ENCODE measurements at places on chromosomes 4 and X.

GRCh38 chrX:28550331-28550872, 36.8 kb upstream of the IL1RAPL1 start:
- no peak for DNase-seq

GRCh38 chr4:2940267-2941137, 22.7 kb downstream of the NOP14 start:
- DNase-seq: no peak

DNA sequence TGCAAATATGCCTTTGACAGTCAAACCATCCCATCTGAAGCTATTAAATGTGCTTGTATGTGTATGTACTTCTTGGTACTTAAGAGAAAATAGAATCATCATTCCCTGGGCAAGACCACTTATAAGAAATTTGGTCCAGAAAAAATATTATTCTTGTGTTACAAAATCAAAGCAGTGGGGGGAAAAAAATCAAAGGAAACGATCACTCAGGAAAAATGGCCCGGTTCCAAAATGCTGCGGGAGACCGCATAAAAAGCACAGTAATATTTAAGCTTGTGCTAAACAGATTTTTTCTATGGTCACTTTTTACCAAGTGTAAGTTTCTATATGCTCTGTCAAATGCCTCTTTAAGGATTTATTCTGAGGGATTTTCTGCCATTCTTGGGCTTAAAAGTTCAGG, 36.1 kb downstream of the RAI2 start:
- DNase-seq: no peak

GRCh38 chr4:185754961-185755360, 57.0 kb downstream of the SORBS2 start:
- no peak for DNase-seq

- DNase-seq: no peak
These were observed 188.1 kb downstream of the PAPSS1 start for GRCh38 chr4:107531927-107532326.

DNA sequence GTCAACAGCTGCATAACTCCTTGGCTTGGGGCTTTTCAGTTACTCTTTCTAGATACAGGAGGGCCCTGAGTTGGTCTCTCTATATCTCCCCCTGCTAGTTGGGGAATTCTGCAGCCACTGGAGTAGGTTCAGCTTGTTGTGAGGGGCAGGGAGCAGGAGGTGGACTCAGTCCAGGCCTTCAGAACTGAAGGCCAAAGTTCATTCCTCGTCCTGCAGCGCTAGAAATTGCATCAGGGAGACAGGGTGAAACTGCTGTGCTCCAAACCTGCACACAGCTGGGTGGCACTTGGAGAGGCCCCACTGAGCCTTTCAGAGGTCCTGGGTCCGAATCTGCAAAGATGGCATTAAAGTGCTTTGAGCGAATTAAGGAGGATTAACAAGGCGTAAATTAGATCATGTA, 24.9 kb upstream of the TRIM60 start:
- no peak for DNase-seq

DNA sequence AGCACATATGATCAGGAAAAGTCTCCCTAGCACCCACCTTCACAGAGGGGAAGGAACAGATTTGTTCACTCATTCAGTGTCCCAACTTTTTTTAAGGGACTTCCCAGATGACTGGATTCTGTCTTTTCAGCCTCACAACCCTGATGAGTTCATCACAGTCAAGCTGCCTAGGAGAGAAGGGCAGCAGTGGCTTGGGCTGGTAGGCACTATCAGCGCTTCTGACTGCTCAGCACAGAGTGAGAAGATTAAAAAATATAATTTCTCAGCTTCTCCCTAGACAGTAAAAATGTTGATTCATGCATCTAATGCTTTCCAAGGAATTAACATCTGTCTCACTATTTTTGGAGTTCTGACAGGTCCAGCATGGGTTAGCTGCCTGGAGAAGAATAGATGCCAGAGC, 328.2 kb downstream of the DTHD1 start:
- DNase-seq: no peak

DNA sequence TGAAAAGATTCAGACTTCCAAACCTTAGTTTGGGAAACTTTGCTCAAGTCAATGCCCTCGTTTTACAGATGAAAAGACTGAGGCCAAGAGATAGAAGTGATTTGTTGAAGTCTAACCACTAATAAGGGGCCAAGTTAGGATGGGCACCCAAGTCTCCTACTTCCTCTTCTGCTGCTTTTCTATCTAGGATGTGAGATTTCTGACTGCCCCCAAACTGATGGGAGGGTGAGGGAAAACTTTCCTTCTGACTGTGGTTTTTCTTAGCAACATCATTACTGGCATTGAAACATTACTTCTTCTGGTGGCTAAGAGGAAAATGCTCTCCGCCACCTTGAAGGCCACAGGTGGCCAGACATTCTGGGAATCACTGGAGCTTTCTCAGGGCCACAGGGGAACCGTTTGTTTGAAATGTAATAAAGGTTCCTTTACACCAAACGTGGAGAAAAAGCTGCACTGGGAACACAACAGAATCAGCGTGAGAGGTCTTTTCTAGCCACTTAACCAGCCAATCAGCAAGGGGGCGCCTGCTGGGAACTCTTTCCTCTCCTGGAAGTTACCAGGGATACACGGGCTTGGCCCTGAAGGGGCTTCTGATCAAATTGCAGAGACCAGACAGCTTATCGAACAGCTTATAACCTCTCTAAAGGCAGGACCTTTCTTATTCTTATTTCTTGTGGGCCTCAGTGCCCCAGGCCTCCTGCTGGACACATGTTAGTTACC, 115.9 kb upstream of the TEX13D start:
- no peak for DNase-seq

- DNase-seq: no peak
These were observed 50.0 kb downstream of the FGFBP1 start for GRCh38 chr4:15888515-15888914.

- no peak for DNase-seq
These were observed 197.6 kb downstream of the BCOR start for GRCh38 chrX:39899856-39900776.

- no peak for DNase-seq
These were observed 4.2 kb downstream of the STBD1 start for GRCh38 chr4:76310683-76311082.

GRCh38 chrX:45667666-45668065, 467.0 kb upstream of the DIPK2B start:
- no peak for DNase-seq

GRCh38 chr4:858041-858481, 32.1 kb upstream of the CPLX1 start:
- DNase-seq: no peak

GRCh38 chr4:5118091-5118786, 67.0 kb downstream of the STK32B start:
- DNase-seq: no peak

DNA sequence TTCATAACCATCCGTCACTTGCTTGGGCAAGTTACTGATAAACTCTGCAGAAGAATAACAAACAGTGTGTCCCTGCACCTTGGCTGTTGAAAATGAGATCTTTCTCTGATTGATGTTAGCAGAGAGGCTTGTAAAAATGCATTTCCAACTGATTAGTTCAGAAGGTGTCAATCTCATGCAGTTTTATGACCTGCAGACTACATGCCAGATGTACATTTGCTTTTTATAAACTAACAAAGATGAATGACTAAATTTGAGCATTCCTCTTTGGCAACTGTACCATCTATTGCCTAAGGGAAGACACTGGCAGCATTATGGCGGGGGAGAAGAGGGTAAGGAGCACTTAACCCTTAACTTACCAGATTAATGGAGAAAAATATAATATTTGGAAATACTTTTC, 192.8 kb downstream of the DCTD start:
- no peak for DNase-seq

DNA sequence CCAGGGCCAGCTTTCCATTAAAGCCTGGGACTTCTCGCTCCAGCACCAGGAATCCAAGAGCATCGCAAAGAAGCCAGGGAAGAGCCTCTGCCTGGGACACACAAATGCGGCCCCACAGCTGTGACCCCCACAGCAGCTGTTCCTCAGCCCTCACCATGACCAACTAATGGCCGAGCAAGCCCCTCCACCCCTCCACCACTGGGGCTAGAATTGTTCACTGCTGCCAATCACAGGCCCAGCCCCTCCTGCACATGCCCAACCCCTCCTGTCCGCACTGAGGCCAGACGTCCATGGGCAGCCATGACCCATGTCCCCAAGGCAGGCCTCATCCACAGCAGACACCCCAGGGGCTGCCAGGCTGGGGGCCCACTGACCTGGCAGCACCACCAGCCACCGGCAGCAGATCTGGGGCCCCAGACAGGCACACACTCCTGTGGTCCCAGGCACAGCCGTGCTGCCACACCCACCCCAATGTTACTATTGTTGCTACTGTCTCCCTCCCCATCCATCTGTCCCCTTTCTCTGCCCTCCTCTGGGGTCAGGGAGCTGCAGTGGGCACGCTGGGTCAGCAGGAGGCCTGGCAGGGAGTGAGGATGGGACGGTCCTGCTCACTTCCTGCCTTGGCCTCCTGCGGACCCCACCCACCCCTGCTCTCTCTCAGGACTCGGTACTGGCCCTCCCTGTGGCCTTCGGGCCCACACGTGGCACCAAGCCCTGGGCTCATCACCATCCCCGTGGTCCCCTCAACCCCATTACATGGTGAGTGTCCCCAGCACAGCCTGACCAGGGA, 56.0 kb downstream of the ZFYVE28 start:
- no peak for DNase-seq

- no peak for DNase-seq
These were observed 5.0 kb downstream of the CXXC4 start for GRCh38 chr4:104489731-104490095.

GRCh38 chrX:17692709-17693346, 44.5 kb upstream of the SCML1 start:
- no peak for DNase-seq

- DNase-seq: no peak
These were observed 15.5 kb upstream of the EDA2R start for GRCh38 chrX:66654411-66654810.

- no peak for DNase-seq
These were observed 323.2 kb downstream of the IL1RAPL1 start for GRCh38 chrX:28910487-28910886.

DNA sequence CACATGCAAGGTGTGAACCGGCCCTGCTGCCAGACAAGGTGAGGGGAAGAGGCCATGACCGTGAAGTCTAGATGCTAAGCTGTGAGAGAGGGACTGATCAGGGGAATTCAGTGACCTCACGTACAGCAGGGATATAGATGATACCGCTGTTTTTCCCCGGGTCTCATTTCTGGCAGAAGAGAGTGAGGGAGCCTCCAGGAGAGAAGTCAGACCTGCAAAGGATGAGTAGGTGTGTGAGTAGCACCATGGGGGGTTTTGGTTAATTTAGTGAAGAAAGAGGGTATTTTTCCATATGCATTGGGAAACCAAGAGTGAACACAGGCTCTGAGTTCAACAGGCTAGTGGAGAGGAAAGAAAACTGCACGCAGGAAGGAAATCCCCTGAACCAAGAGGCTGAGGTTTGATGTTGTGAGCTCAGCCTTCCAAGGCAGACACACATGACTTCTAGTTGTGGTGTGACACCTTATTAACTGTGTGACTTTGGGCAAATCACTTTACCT, 127.6 kb upstream of the GATB start:
- DNase-seq: no peak
